CD14-positive monocyte (primary cell): ENCODE measurements at places on chromosomes 13 and 19.

GRCh38 chr19:29285878-29286277, 72.9 kb upstream of the UQCRFS1 start:
- DNase-seq = no peak

GRCh38 chr13:76917095-76917494, 30.9 kb upstream of the KCTD12 start:
- DNase-seq = no peak

DNA sequence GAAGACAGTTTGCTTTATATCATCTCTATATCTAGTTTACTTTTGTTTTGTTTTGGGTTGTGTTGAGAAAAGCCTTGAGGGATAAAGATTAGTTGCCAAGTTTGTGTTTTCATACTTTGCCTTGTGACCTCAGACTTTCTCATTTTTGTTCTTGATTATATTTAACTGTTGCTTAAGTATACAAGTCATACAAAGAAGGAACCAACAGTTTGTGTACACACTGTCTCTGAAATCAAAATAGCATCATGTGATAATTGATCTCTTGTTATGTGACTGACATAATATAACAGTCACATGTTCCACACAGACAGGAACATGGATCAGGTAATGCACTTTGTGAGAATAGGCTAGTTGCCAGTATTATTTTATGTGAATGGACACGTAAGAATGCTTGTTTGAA, 70.8 kb downstream of the SHISA2 start:
- DNase-seq = no peak

GRCh38 chr13:58547419-58547818, 915.9 kb downstream of the PCDH17 start:
- no peak for DNase-seq

GRCh38 chr19:55336101-55336500, 3.6 kb upstream of the KMT5C start:
- DNase-seq = no peak

DNA sequence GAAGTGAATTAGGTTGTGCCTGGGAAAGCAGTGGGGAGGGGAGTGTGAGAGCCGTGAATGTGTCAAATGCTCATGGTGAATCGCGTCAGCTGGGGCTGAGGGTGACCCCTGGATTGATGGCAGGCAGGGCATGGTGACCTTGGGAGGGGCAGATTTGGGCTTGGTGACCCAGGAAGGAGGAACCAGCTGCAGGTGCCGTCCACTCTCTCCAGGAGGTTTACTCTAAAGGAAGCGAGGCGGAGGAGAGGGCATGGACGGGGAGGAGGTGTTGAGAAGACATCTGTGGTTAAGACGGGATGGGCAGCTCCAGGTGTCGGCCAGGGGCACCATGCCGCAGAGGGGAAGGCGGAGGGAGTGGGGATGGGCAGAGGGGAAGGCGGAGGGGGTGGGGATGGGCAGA, 28.7 kb downstream of the TMEM255B start:
- DNase-seq = no peak

DNA sequence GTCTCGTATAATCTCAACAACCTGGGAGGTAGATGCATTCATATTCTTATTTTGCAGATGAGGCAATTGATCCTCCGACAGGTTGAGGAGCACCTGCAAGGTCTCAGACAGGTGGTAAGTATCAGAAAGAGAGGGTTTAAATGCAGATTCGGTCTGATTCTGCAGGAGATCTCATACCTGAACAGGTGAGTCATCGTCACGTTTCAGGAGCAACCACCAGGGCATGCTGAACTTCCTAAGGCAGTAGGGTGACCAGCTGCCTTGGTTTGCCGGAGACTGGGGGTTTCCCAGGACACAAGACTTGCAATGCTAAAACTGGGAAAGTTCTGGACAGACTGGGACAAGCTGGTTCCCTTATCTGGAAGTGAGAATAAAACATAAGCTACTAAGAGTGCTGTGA, 68.8 kb upstream of the TSHZ3 start:
- DNase-seq = no peak

- no peak for DNase-seq
These were observed 4.9 kb downstream of the ARHGEF1 start for GRCh38 chr19:41887711-41888382.

DNA sequence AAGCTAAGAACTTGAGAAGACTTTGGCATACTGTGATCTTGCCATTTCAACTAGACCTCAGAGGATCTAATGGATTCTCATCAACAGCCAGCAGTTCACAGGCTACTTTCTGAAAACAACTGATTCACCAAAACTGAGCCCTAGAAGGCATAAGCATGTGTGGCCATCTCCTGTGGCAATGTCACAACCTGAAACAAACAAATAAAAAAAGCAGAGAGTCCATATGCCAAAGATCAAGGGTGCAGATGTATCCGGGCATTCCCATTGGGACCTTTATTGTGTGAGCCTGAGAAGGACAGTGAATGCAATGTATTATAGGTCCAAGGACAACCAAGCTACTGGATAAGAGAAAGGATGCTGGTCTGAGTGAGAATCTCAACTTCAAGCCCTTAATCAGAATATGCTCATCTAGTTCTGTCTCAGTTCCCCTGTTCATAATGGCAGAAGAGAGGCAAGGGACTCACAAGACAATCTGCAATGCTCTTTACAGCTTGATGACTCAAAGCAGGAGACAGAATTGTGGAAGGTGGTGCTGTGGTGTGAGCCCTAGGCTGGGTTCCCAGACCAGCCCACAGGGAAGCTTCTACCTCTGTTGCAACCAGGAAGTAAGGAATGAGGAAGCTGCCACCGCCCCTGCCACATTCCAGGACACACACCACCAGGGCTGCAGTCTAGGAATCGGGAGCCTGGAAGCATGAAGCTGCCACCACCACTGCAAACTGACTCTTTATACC, 133.7 kb downstream of the RAP2A start:
- DNase-seq = no peak

DNA sequence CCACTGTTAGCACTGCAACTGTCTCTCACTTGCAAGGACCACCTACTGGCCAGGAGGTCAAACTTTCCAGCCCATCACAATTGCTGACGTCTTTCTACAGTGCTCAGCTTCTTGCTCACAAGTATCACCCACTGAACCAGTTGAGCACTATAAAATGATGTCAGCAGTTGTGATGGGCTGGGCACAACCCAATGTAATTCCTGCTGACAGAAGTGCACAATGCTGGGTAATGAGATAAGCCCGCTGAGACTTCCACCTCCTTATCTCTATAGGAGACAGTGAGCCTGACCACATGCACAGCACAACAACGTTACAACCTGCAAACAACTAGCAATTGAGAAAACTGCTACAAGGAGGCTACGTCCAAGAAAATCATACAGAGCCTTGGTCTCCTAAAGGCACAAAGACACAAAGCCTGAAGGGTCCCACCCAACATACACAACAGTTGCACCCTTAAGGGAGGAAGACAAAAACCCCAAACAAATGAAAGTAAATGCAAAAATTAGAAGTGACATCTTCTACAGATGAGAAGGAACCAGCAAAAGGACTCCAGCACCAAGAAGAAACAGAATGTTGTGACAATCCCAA, 273.2 kb downstream of the LIG4 start:
- no peak for DNase-seq

- DNase-seq = no peak
These were observed 14.6 kb downstream of the YIPF2 start for GRCh38 chr19:10913716-10914340.

- DNase-seq = no peak
These were observed 248.7 kb downstream of the KLF5 start for GRCh38 chr13:73307481-73307880.

GRCh38 chr19:33234092-33234491, 8.4 kb upstream of the SLC7A10 start:
- DNase-seq = no peak

DNA sequence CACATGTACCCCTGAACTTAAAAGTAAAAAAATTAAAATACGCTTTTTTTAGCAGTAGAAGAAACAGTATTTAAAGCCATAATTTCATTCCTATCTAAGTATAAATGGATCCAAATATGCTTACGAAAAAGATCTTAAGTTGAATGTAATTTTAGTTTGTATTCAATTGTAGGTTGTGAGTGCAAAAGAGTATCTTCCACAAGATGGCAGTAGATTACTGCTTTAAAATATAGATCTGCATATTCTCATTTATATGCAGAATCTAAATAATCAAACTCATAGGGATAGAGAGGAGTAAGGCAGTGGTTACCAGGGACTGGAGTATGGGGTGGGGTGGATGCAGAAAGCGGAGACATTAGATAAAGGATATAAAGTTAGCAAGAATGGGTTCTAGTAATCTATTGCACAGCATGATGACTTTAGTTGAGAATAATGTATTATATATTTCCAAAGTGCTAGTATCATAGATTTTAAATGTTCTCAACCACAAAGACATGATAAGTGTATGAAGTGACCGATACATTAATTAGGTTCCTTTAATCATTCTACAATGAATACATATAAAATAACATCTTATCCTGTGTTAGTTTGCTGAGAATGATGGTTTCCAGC, 14.2 kb downstream of the OR7A17 start:
- peak; percentile 9 for DNase-seq

DNA sequence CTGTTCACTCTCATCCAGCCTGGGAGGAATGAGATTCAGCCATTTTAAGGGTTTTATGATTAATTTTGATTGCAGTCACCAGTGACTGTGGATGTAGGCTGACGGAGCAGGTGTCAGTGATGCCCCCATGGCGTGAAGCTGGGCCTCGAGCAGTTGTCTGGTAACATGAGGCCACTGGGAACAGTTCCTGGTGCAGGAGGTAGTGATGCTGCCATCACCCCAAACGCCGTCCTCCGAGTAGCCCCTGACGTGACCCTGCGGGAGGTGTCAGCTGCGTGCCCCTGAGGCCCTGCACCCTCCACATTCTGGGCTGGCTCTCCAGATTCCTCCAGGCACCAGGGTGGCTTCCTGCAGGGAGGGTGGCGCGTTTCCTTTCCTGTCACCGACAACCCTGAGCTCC, 277.2 kb downstream of the TEX29 start:
- DNase-seq = no peak

GRCh38 chr13:111304603-111305289, 15.7 kb upstream of the TEX29 start:
- no peak for DNase-seq

- no peak for DNase-seq
These were observed at the start of gene SPACA4 for GRCh38 chr19:48606463-48607358. SPACA4 (plus strand) TSS chr19:48606742; CDS start chr19:48606979, 237 bp downstream.

GRCh38 chr19:11843722-11844121, 4.8 kb upstream of the ZNF439 start:
- DNase-seq = no peak

DNA sequence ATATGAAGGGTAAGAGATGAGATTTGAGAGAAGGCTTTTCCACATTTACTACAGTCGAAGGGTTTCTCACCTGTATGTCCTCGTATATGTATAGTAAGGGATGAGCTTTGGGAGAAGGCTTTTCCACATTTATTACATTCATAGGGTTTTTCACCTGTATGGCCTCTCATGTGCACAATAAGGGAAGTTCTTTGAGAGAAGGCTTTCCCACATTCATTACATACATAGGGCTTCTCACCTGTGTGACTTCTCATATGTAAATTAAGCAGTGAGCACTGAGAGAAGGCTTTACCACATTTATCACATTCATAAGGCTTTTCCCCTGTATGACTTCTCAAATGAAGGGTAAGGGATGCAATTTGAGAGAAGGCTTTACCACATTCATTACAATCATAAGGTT, 41.8 kb downstream of the ZNF527 start:
- DNase-seq = no peak

DNA sequence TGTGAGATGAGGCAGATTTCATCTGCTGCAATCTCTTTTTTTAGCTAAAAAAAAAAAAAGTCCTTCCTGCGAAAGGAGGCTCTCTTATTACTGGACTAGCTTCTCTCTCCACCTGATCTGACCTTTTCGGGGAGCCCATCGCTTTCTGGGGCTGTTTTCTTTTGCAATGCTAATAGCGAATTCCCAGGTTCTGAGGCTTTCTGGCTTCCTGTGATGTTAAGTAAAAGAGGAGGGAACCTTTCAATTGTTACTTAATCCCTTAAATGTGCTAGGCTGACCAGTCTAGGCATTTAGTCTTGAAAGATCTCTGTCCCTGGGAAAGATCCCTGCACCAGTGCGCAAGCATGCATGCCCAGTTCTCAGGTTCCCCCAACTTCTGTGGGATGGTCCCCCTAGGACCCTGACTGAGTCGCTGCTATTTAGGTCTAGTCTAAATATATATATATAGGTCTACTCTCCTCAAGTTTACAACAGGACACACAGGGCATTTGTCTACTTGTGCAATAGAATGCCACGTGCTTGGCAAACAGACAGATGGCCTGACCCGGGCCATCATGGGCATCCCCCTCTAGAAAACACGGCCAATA, 224.7 kb downstream of the ZNF536 start:
- no peak for DNase-seq

DNA sequence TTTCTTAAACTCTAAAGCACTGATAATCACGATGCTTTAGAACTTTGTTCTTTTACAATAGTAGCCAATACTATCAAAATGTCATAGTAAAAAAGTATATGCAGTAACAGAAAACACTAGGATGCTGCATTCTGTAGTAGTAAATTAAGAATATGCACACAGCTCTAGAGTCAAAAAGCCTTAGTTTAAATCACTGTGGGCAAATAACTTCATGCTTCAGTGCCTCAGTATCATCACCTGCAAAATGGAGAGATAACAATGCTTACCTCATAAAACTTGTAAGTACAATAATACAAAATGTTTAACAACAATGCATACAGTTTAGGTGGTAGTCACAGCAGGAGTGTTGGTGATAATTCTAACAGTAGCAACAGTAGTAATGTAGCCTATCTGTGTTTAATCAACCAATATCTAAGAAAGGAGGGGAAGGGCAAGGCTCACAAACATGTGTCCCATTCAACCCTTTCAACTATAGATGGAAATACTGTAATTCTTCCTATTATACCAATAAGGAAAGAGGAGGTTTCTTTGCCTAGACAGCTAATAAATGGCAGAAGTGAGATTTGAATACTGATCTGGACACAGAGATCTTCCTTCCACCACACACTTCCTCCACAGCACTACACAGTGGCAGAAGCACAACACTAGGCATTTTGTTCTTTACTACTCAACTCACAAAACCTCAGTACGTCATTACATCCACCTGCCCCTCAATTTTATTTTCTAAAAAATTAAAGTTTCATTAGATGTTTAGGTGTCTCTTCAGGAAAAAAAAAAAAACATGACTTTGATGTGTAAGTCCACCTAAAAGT, 4.6 kb downstream of the RBM26 start:
- no peak for DNase-seq

DNA sequence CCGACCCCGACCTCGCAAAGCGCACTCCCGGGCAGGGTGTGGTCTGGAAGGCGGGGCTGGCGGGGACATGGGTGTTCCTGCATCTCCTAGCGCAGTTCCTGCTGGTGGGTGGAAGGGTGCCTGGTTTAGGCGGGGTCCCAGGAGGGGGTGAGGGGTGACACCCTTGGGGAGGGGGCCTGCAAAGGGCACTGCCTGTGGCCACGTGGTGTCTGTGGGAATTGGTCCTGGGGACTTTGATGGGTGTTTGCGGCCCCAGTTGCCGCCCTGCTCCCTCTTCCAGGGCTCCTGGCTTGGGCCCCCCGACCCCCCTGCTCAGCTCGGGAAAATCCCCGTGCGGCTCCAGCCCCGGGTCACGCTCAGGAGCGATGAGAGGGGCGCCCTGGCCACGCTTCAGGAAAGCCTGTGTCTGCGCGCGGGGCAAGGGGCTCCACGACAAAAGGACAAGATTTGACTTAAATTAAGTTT, 19.1 kb downstream of the WTIP start:
- DNase-seq = no peak
